Renal pelvis (tissue), 12 donors: ENCODE measurements at places on chromosomes 6 and 20.

DNA sequence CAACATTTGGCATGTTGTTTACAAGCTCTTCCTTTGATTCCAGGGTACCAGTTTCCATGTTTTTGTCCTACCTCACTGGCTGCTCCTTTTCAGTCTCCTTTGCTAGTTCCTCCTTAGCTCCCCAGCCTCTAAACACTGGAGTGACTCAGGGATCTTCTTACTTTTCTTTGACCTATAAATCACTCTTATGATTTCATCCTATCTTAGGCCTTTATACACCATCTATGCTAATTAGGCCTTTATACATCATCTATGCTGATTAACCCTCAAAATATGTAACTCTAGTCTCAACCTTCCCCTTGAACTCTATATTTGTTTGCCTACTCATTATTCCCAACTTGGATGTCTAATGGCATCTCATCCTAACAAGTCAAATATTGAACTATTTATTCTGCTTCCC, 9.5 kb downstream of the TMEM30A start:
- DNase-seq, result no peak

- no peak for DNase-seq
Measured at GRCh38 chr6:168071620-168072019, 7.4 kb downstream of the FRMD1 start.

GRCh38 chr20:2687514-2687913, 5.1 kb upstream of the EBF4 start:
- no peak for DNase-seq

- no peak for DNase-seq
Measured at GRCh38 chr6:117538615-117539014, 56.1 kb downstream of the DCBLD1 start.

DNA sequence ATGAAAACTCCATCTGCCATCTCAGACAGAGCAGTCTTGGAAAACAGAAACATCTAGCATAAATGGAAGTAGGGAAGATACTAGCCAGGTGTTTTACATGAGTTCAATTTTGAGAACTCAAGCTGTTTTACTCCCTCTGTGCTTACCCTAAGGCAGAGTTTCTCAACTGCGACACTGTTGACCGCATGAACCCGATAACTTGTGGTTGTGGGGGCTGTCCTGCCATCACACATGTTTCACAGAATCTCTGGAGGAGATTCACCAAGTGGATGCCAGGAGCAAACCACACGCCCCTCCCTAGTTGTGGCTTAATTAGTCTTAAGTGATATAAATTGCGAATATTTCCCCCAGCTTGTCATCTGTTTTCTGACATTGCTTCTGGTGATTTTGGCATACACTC, 2.3 kb upstream of the SERPINB6 start:
- DNase-seq, result no peak

GRCh38 chr6:17653198-17653882, 53.2 kb downstream of the FAM8A1 start:
- DNase-seq, result no peak

DNA sequence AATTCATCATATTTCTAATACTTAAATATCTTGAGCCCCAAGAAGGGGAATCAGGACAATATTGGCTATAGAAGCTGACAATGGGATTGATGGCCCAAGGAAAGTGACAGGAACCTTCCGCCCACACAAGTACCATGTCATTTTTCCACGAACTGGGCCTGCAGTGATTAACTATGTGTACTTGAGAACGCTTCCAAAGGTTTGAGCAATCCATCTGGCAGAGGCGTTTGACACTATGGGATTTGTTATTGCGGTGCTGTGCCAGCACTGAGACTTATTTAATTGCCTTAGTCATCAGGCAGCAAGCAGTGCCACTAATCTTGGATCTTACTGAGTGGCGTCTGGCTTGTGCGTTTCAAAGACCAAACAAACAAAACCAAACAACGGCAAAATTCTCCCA, 135.6 kb upstream of the UST start:
- no peak for DNase-seq

GRCh38 chr6:12709556-12710232, 6.9 kb upstream of the PHACTR1 start:
- no peak for DNase-seq

GRCh38 chr6:148693882-148694484, 52.8 kb upstream of the UST start:
- DNase-seq, result no peak

DNA sequence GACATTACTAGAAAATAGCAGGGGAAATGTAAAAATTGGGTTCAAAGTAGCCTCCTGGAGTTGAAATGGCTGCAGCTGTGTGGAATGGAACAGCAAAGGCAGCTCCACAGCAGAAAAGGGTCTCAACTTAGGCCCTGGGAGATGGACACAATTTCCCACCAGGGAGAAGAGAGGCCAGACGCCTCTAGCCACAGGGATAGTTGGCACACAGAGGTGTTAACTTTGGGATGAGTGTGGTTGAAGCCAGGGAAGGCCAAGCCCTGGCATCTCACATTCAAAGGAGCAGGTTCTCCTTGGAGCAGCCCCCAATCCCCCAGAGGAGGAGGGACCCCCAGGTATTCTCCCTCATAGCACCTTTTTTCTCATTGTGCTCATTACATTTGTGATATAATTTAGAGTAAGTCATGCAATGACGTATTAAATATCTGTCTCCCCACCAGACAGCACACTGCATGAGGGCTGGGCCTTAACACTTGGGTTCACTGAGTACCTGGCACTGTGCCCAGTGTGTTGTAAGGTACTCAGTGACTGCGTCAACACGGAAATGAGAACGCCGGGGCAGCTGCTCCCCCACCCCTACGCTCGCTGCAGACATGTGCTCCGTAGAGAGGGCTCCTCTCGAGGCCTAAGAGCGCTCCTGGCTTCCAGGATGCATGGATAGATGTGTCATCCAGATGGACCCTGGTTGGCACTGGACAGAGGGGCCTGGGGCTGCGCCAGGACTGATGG, 76.0 kb upstream of the CD93 start:
- peak; percentile 36 for DNase-seq

GRCh38 chr6:28208111-28208659, 16.9 kb upstream of the ZSCAN9 start:
- DNase-seq, result no peak

DNA sequence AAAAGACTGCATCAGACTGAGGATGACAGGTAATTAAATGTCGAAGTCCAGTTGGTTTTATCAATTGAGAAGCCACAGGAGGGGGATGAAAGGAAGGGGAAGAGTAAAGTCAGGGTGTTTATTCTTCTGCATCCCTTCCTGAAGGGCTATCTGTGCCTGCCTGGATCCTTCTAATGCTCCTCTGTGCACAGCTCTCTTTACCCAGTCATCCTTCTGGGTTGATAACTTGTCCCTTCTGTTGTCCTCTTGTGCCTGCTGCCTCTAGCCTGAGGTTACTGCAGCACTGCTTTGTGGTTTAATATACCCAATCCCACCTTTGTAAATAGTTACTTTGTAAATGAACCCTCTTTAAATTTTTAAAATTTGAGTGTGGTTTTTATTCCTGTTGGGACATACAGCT, 1127.3 kb downstream of the EPHA7 start:
- no peak for DNase-seq

DNA sequence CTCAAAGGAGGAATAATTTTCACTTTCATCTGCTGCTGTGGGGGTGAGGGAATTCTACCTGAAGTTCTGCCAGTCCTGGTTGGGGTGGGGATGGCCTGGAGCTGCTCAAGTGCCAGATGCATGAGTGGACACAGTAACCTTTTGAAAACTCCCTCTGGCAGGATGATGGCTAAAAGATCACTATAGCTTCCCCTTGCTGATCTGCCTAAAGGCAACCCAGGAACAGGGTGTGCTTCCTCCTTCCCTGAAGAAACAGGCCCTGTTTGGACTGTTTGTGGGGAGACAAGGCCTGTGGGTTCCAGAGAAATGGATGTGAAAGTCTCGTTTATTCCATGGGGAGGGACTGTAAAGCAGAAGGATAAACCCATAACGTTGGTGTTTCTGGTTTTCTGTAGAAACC, 176.9 kb downstream of the DTNBP1 start:
- no peak for DNase-seq
